ENCODE measurements at places on chromosomes 4 and X. TPM values are rescaled to one million over a fixed set of nuclear protein-coding genes. Genes with fewer than 3 reads are reported as not detected.
A peak's percentile ranks its signal among the peaks of the same experiment; 100 is the strongest.

DNA sequence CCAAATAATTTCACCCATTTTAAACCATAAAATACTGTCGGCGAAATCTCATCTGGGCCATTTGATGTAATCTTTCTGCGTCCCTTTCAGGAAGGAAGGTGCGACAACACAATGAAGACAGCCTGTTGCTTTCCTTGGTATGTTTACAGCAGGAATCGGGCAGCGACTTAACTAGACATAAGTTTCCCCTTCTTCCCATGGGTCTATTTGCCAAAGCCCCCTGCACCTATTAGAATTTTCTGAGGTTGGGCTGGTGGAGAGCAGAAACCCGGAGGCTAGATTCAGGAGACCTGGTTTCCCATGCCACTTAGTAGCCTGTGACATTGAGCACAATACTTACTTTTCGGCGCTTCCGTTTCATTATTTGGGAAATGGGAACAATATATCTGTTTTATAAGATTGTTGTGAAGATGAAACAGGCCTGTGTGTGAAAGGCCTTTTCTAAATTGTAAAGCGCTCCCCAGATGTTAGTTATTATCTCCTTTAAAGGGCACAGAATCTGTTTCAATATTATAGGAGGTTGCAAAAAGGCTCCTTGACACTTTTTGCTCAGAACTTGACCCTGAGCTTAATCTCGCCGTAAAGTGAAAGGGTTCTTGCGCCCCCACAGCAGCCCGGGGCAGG is 552 bp upstream of the AFF1 start:
- no peak for DNase-seq

DNA sequence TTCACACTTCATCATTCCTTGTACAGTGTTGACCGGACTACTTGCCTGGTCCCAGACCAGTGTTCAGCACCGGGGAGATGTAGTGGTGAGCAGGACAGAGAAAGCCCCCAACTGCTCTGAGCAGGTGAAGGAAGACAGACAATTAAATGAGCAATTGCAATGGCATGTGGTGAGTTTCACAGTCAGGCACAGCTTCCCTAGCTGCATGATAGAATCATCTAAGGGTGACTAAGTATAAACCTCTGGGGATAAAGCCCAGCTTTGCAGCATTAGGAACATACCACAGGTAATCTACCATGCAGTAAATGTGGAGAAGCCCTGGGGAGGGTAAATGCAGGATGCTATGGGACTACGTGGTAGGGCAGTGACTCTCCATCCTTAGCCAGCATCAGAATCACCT is 47.8 kb downstream of the TMA16 start:
- DNase-seq = no peak

DNA sequence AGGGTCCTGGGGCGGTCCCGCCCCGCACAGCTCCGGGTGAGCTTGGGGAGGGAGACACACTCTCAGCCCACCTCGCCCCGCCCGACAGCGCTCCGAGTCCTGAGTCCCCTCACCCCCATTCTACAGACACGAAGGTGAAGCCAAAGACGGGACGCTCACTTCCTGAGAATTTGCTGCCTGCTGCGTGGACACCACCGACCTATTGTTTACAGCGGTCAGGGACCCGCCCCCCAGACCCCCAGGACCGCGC is 796 bp upstream of the ZNF141 start:
- peak; percentile 41 for DNase-seq

DNA sequence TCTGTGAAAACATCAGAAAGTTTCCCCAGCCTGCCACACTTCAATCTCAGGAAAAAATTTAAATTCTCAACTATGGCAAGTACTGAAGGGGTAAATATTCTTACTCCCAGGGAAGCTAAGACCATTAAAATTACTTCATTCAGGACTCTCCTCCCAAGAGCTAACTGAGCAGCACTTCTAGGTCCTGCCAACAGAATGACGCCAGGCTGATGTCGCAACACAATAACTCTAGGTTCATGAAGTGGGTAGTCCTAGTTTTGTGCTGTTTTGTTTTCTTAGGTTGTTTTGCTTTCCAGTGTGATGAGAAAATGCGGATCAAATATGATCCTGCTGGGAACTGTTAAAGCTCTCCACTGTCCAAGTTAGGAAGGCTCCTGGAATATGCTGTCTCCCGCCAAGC is 180.0 kb downstream of the NKX6-1 start:
- DNase-seq = no peak

GRCh38 chr4:153519687-153520086 is 53.5 kb downstream of the TMEM131L start:
- no peak for DNase-seq

DNA sequence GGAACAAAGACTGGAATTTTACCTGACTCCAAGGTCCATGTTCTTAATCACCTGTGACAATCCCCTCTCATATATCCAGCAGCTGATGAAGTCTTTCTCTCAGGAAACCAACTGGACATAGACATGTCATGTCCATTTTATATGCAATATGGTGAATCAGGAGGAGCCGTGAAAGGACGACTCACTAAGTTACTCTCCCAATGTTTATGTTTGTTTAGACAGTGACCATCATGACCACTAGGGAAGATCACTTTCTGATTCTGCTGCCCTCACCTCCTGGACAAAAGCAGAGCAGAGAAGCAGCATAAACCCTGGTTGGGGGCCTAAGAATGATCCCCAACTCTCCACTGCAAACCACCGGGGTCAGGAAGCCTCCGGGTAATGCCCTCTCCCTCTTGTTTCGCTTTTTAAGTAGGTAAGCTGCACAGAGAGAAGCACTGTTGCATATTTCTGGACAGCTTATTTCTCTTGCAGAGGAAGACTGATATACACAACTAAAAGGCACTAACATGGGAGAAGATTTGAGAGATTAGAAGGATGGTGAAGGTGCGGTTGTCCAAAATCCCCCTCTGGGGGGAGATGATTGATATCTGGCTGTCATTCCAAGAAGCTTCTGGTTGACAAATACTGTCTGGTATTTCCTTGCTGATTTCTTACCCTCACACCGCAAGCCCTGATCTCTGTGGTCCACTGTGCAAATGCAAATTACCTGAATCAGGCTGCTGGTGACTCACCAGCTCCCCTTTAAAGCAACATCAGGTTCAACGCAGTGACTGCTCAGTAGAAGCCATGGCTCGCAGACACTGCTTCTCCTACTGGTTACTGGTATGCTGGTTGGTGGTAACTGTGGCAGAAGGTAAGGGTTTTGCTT is at the start of gene ODAPH:
Gene ODAPH (plus strand): TSS at position 773 of the 871 bp plus-strand sequence. CDS start 17 bp downstream, at position 790.
- DNase-seq = no peak

DNA sequence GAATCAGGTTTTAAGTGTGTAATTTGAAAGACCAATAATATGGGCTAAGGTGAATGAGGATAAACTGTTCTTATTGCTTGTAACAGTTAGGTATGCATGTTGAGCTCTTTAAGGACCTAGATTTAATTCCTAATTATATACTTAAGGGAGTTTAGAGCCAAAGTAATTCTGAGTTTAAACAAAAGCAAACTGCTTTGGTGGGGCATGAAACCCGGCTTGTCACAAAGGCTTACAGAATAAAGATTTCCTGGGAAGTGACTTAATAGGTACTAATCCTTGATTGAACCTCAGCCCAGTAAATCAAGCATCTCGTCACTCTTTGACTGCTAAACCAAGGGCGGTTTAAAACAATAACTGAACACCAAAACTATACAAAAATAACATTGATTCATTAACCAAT is 1324.2 kb downstream of the RPA4 start:
- no peak for DNase-seq

DNA sequence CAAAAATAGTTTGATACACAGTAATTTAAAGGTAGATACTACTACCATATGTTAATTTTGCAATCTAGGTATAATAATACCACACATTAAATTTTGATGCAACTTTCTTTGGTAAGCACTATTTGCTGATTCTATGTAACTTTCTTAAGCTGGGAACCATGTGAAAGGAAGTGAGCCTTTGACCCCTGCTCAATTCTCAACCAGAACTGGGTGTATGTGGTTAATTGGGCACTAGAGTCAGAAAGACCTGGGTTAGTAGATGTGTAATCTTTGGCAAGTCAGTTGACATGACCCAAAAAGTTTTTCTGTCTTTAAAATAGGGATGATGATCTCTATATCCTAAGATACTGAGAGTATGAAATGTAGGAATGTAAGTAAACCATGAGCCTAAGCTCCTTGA is 22.4 kb downstream of the TLR2 start:
- DNase-seq = no peak

GRCh38 chr4:99885063-99885664 is 9.1 kb downstream of the LAMTOR3 start:
- DNase-seq = peak; percentile 17

DNA sequence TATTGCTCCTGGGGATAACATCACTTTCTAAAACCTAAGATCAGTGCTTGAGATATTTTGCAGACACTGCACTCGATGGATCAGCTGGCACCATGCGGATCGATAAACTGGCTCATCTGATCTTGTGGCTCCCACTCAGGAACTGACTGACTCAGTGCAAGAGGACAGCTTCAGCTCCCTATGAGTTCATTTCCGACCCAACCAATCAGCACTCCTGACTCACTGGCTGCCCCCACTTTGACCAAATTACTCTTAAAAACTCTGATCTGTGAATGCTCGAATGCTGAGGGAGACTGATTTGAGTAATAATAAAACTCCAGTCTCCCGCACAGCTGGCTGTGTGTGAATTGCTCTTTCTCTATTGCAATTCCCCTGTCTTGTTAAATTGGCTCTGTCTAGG is 110.1 kb downstream of the ANAPC4 start:
- DNase-seq = no peak

DNA sequence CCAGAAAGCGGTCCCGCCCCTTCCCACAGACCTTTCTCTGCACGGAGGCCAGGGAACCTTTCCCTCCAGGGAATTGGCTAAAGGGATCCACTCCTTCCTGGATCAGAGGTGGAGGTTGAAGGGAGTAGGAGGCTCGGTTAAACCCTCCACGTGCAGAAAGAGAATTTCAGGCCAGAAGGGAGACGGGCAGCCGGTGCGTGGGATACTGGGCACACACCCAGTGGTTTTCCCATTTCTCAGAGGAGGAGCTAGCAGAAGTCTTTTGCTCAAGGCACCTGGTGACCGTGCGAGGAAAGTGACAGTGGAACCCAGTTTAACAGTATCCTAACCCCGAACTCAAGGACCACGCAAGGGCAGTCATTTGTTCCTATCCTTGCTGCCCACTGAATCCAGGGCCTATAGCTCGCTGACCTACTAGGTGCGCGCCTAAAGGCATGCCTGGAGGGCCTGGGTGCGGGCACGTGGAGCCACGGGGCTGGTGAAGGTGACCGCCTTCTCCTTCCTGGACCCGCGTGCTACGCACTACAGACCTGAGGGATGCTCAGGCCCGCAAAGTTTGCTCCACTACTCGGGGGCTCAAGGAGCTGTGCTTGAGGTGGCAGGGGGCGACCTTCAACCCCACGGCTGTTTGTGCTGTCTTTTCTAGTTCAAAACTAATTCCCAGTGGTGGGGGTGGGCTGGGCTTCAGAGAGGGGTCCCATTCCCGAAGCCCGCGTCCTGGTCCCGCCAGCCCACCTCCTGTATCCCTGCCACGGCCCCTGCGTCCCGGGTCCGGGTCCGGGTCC is 587 bp upstream of the AFF2 start:
- no peak for DNase-seq

GRCh38 chr4:25560605-25561004 is 95.0 kb upstream of the SLC34A2 start:
- DNase-seq = no peak

- no peak for DNase-seq
Measured at GRCh38 chr4:159504684-159505083, 401.8 kb downstream of the RAPGEF2 start.

GRCh38 chrX:136126371-136126770 is 21.0 kb upstream of the FHL1 start:
- no peak for DNase-seq

GRCh38 chr4:36997727-36998126 is 246.8 kb upstream of the NWD2 start:
- no peak for DNase-seq

SCOC gene
- total RNA-seq = 33.9 TPM

SFRP2 gene
- total RNA-seq = 4.1 TPM

SCRG1 gene
- not detected for total RNA-seq

NR0B1 gene
- not detected for total RNA-seq

PRSS12 gene
- 0.77 TPM for total RNA-seq

TIMP1 gene
- 267 TPM for total RNA-seq

Data from endothelial cell (in vitro differentiated cells).